A549 treated with AZD2906 at 1 μM for 4 hours (cell line): ENCODE measurements at places on chromosomes 11 and 22. TPM values are rescaled to one million over a fixed set of nuclear protein-coding genes. Genes with fewer than 3 reads are reported as not detected.

Gene OR10D3
- not detected in 5 replicates for total RNA-seq

Gene H19
- total RNA-seq: 11.0 to 21.2 TPM (median 17.5 TPM) in 5 replicates

Gene MS4A6E
- total RNA-seq: not detected in 5 replicates

Gene STX5
- 19.5 to 24.9 TPM (median 23.9 TPM) in 5 replicates for total RNA-seq

Gene CRYBB2
- 0.07 TPM in 1 of 5 replicates, not detected in the others for total RNA-seq

Gene ADAMTS15
- 5.1 to 7.9 TPM (median 7.1 TPM) in 5 replicates for total RNA-seq

Gene YDJC
- 31.4 to 58.5 TPM (median 56.0 TPM) in 5 replicates for total RNA-seq

Gene GLB1L3
- 0.03 to 0.05 TPM (median 0.05 TPM) in 3 of 5 replicates, not detected in the others for total RNA-seq

Gene PKP3
- 30.1 to 40.1 TPM (median 38.2 TPM) in 5 replicates for total RNA-seq

Gene RAB39A
- 0.22 to 0.68 TPM (median 0.48 TPM) in 5 replicates for total RNA-seq

Gene TMEM191B
- total RNA-seq: 0.65 to 1.2 TPM (median 1.0 TPM) in 5 replicates

Gene GRK3
- 2.5 to 3.0 TPM (median 2.9 TPM) in 5 replicates for total RNA-seq

Gene C1QTNF5
- total RNA-seq: not detected in 5 replicates

Gene DRICH1
- 0.11 to 0.37 TPM (median 0.26 TPM) in 3 of 5 replicates, not detected in the others for total RNA-seq

Gene KCNQ1
- total RNA-seq: 0.66 to 1.1 TPM (median 0.71 TPM) in 5 replicates

Gene ANO1
- total RNA-seq: 2.6 to 3.7 TPM (median 3.0 TPM) in 5 replicates

Gene HTR3B
- not detected in 5 replicates for total RNA-seq

Gene APOL5
- not detected in 5 replicates for total RNA-seq

Gene MMP12
- 0.05 to 0.08 TPM (median 0.06 TPM) in 4 of 5 replicates, not detected in the other for total RNA-seq

Gene SMTN
- 23.0 to 25.6 TPM (median 25.0 TPM) in 5 replicates for total RNA-seq

Gene OR51B4
- total RNA-seq: not detected in 5 replicates

Gene GRM5
- total RNA-seq: 0.01 TPM in 1 of 5 replicates, not detected in the others

Gene LDHAL6A
- total RNA-seq: not detected in 5 replicates

Gene NCAPH2
- 33.5 to 38.4 TPM (median 36.8 TPM) in 5 replicates for total RNA-seq

Gene TMEM135
- total RNA-seq: 8.1 to 12.4 TPM (median 9.5 TPM) in 5 replicates

Gene OR6A2
- not detected in 5 replicates for total RNA-seq

Gene ASRGL1
- 10.4 to 15.5 TPM (median 13.7 TPM) in 5 replicates for total RNA-seq

Gene ZNF280B
- total RNA-seq: 1.1 to 1.8 TPM (median 1.3 TPM) in 5 replicates

Gene GLYAT
- not detected in 5 replicates for total RNA-seq

Gene ADSL
- total RNA-seq: 91.8 to 103 TPM (median 93.8 TPM) in 5 replicates

Gene PRDM10
- 1.4 to 1.7 TPM (median 1.6 TPM) in 5 replicates for total RNA-seq

Gene TAGLN
- 62.9 to 145 TPM (median 109 TPM) in 5 replicates for total RNA-seq

Gene OTOG
- total RNA-seq: not detected in 5 replicates

Gene RAB38
- total RNA-seq: 0.77 to 1.2 TPM (median 0.94 TPM) in 5 replicates

Gene PYGM
- 0.23 to 0.52 TPM (median 0.27 TPM) in 5 replicates for total RNA-seq

Gene PHOX2A
- not detected in 5 replicates for total RNA-seq

Gene ALDH3B1
- total RNA-seq: 127 to 137 TPM (median 130 TPM) in 5 replicates

Gene OR8D4
- total RNA-seq: not detected in 5 replicates

Gene RNF121
- total RNA-seq: 42.4 to 45.8 TPM (median 45.4 TPM) in 5 replicates

Gene LINC01488
- total RNA-seq: 0.05 to 0.08 TPM in 2 of 5 replicates, not detected in the others

Gene JAML
- total RNA-seq: not detected in 5 replicates

Gene SAMM50
- total RNA-seq: 42.0 to 46.7 TPM (median 43.6 TPM) in 5 replicates

Gene ADAMTS8
- 2.5 to 3.0 TPM (median 2.8 TPM) in 5 replicates for total RNA-seq
